Fibroblast of pulmonary artery (primary cell): ENCODE measurements at places on chromosomes 4 and X.

GRCh38 chrX:50635817-50636365 is 165.3 kb upstream of the DGKK start:
- DNase-seq = no peak

- no peak for DNase-seq
Observed at GRCh38 chr4:86274642-86275041, 85.2 kb downstream of the MAPK10 start.

GRCh38 chr4:82775243-82775642 is 23.4 kb downstream of the SCD5 start:
- DNase-seq = no peak

- DNase-seq = no peak
Observed at GRCh38 chr4:8372506-8372905, 68.0 kb downstream of the ACOX3 start.
